ENCODE measurements at places on chromosomes 4 and X.

DNA sequence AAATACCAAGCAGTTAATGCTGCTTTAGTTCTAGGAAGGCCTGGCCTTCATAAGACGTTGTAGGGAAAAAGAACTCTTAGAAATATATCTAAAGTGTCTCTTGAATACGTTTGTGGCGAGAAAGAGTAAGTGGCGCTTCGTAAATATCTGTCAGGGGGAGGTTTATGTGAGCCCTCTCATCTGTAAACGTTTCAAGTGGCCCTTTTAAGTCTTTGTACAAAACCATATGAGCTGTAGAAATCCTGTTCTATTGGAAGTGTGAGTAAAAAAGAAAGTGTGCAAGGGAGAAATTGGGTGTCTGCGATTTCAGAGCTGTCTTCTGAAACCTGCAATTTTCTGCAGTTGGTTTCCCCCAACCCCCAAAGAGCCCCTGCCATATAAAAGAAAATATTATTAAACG lies 8.6 kb upstream of the INTU start:
- no peak for DNase-seq

DNA sequence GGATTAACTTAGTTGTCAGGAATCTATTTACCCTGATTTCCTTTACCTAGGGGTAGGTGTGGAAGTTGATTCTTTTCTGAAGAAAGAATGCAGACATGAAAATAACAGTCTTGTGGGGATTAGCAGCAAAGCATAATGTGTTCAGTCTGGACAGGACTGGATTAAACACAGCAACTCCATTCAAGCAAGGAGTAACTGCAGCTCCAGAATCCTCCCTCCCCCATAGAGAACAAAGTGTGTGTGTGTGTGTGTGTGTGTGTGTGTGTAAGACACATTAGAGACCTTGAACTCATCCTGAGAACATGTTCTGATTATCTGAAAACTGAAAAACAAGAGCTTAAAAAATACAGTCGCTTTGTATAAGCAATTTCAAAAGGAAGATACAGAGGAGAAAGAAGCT lies 9.3 kb downstream of the C4orf54 start:
- no peak for DNase-seq

- DNase-seq, result no peak
Observed at GRCh38 chrX:109345856-109346255, 136.0 kb downstream of the GUCY2F start.

GRCh38 chr4:25728886-25729285 lies 73.2 kb downstream of the SLC34A2 start:
- no peak for DNase-seq

DNA sequence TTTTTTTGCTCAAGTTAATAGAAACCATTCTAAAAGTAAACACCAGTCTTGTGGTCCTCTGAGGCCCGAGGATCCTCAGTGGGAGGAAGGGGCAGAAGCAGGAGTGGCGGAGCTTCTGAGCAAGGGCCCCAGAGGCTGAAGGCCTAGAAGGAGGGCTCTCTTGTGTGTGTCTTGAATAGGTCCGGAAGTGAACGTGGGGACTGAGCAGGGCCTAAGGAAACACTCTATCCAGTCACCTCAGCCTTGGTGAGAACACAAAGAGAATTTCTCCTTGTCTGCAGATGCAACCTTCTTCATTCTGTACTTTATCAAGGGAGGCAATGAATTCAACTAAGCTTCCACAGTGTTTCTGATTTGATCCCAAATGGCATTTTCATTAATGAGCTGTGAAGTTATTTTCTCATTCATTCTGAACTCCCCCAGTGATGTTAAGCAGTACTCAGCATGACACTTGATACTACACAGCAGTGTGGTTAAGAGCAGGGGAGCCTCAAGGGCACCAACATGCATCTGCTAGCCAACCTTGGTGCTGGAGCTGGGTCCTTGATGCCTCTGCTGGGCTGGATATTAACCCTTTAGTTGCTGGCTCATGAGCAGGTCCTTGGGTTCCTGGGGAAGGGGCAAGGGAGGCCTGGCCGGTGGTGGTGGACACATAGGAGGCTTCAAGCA lies 64.7 kb downstream of the RBM47 start:
- no peak for DNase-seq

GRCh38 chr4:85132570-85132969 lies 166.1 kb upstream of the WDFY3 start:
- no peak for DNase-seq

DNA sequence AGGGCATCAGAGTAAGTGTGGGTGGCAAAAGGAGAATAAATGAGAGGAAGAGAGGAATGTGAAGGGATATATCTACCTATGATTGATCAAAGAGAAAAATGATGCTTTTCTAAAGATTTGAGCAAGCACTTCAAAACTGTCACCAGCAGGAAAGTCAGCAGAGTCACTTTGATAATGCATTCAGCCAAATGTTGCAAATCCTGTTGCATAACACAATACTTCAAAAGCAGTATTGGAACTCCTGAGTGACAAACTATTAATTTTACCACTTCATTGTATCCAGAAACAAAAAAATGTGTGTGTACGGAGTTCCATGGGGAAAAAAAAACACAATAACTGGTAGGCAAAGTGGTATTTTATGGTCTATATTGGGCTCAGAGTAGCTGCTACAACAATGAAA lies 160.3 kb downstream of the EMCN start:
- no peak for DNase-seq

DNA sequence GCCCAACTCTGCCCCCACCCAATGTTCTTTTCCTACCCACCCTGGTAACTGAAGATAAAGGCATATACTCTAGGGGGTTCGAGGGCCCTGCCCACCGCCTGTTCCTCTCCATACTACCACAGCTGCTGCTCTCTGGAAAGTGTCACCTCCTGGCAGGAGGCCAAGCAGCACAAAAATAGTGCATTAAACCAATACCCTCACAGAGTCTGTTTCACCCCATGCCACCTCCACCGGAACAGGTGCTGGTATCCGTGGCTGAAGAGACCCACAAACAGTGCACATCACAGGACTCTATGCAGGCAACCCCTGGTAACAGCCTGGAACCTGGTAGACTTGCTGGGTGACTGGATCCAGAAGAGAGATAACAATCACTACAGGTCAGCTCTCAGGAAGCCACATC lies 85.1 kb upstream of the CTSO start:
- no peak for DNase-seq

- no peak for DNase-seq
Observed at GRCh38 chr4:112514647-112515197, 1.3 kb downstream of the NEUROG2 start.

All from D721Med (cell line).